ENCODE measurements at places on chromosomes 16 and 17. TPM values are rescaled to one million over a fixed set of nuclear protein-coding genes. Genes with fewer than 3 reads are reported as not detected.

Gene KRTAP9-2
- not detected for polyA plus RNA-seq

Gene DPEP2
- polyA plus RNA-seq: not detected

Gene C16orf87
- polyA plus RNA-seq: 10.8 TPM

Gene CLDN6
- 0.25 TPM for polyA plus RNA-seq

Gene KRT33B
- 0.05 TPM for polyA plus RNA-seq

Gene ABCC12
- not detected for polyA plus RNA-seq

Gene HOXB4
- polyA plus RNA-seq: 0.24 TPM

Gene TBC1D3G
- polyA plus RNA-seq: 0.08 TPM

Gene SEPTIN12
- polyA plus RNA-seq: not detected

Gene KRTAP1-5
- polyA plus RNA-seq: not detected

Gene LYZL6
- not detected for polyA plus RNA-seq

Gene VWA3A
- polyA plus RNA-seq: not detected

Gene PPY
- polyA plus RNA-seq: not detected
